GM23248 (cell line): ENCODE measurements at places on chromosomes 6 and 20. TPM values are rescaled to one million over a fixed set of nuclear protein-coding genes. Genes with fewer than 3 reads are reported as not detected.

GRIK2 gene
- total RNA-seq, result 0.38 and 7.1 TPM in 2 replicates

HUS1B gene
- total RNA-seq, result 0.32 TPM in 1 of 2 replicates, not detected in the other

GRCh38 chr6:135222623-135223022, 41.5 kb downstream of the MYB start:
- DNase-seq, result no peak

TNXB gene
- total RNA-seq, result 23.5 and 23.8 TPM in 2 replicates

GRCh38 chr6:134016558-134016814, 35.9 kb downstream of the SLC2A12 start:
- no peak for DNase-seq
